ENCODE measurements at places on chromosomes 4 and X. TPM values are rescaled to one million over a fixed set of nuclear protein-coding genes. Genes with fewer than 3 reads are reported as not detected.

SSX1 gene
- not detected for polyA plus RNA-seq

ARHGAP36 gene
- not detected for polyA plus RNA-seq

FATE1 gene
- not detected for polyA plus RNA-seq

DCLK2 gene
- polyA plus RNA-seq: not detected

NHS gene
- polyA plus RNA-seq: not detected

Measured in HepG2 (cell line).